Activated T-helper 1 cell treated with anti-CD3 and anti-CD28 coated beads, Interleukin-12 subunit alpha, Interleukin-12 subunit beta, Interleukin-2, Interleukin-4 antibody, amounts not matched to agents 30 ng/mL and 10 ng/mL and 1 ng/mL, durations not matched to agents 14 hours and 24 hours and 36 hours (primary cell): ENCODE measurements at places on chromosomes 6 and 20. TPM values are rescaled to one million over a fixed set of nuclear protein-coding genes. Genes with fewer than 3 reads are reported as not detected.

The ANGPT4 gene
- total RNA-seq, result not detected in 2 replicates

The RAET1L gene
- total RNA-seq, result not detected in 2 replicates

The LY86 gene
- total RNA-seq, result 1.1 and 1.2 TPM in 2 replicates

DNA sequence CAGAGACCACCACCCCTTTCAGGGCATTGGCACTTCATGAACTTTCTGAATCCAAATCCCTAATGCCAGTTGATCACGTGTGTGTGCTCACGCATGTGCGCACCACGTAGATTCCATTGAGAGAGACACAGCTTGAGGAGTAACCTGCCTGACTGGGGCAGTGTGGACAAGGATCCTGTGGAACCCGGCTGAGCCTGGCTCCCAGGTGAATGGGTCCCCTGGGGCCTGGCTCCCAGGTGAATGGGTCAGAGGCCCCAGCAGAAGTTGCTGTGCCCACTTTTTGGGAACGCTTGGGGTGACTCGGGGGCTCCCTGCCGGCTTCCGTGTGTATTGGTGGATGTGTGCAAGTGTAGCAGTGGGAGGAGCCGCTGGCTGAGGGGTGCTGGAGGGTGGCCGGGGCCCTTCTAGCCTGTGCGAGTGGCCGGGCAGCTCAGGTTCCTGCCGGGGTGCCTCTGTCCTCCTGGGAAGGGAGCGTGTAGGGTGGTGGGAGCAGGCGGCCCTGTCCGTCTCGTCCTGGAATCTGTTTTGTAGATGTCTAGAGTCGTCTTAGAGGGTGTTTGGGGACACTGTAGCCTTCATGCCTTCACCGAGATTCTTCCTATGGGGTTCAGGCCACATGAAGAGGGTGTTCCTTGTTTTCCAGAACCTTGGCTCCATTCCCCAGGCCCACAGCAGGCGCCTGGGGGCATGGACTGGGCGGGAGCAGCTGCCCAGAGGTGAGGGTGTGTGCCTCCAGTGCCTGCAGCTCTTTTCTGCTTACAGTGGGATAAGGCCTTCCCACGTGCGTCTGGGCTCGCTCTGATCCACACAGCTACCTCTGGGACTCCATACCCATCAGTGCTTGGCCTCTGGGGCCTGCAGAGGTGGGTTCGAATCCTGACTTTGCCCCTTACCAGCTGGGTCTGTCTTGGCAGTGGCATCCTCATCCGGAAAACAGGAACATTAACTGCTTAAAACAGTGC lies 3.2 kb downstream of the RBM38 start:
- no peak for DNase-seq

DNA sequence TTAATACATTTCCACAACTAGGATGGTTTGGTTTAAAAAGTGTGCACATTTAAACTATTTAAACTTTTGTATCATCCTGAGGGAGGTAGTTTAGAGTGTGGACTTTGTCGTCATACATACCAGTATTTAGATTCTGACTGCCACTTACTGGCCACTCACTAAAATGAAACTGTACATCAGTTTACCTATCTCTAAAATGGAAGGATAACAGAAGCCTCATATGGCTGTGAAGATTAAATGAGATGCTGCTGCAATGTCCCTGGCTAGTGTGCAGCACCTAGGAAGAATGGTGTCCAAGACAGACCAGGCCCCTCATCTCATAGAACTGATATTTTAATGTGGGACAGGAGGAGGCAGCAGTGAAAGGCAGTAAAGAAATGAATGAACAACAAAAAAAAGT lies 12.0 kb upstream of the PKIG start:
- DNase-seq, result no peak

DNA sequence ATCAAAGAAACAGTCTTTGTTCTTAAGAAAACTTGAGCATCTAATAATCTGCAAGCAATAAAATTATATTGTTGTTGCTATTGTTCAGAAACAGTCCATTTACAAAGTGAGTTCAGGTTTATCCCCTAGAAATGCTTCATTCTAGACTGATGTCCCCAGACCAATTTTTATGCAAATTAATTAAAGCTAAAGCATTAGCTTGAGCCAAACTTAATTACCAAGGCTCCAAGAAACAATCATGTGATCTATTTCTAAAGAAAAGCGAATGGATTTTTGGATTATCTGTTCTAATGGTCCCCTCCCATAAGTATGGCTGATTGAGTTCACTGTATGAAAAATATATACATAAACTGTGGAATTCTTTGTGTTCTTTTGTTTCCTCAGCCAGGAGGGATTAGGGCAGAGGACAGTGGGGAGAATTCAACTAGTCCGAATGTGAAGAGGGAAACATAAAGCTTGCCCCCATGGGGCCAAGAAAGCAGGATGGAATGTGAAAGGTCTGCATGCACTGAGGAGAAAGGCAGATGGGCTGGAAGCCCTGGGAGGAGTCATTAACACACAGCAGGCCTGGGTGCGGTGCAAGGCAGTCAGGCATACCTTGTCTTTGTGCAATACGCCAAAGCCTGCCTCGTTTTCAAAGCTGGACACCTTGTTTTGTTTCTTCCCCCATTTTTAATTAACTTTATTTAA lies 597.1 kb downstream of the KIF16B start:
- DNase-seq, result no peak

GRCh38 chr6:121330516-121330915 lies 3.8 kb downstream of the TBC1D32 start:
- no peak for DNase-seq

GRCh38 chr20:58260006-58260405 lies 31.6 kb upstream of the ANKRD60 start:
- DNase-seq, result no peak

- DNase-seq, result no peak
Measured at GRCh38 chr6:142412241-142412640, 110.4 kb downstream of the ADGRG6 start.

- DNase-seq, result no peak
Measured at GRCh38 chr6:37938909-37939308, 119.4 kb downstream of the ZFAND3 start.

DNA sequence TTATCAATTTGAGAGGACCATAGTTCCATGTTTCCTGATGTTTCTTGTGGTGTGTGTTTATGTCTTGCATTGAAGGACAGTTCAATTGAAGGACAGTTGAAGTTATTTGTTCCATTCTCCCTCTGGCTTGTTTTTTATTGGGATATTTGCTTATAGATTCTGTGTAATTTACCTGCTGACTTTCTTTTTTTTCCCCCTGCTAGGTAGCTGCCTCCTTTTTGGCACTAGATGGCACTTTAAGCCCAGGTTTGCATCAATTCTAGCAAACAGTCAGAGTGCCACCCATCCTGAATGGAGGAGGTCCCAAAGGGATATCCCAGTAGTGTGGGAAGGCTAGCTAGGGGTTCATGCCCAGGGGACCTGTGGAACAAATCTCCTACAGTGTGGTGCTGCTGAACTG lies 78.1 kb downstream of the CFAP61 start:
- no peak for DNase-seq

GRCh38 chr6:19413323-19413722 lies 423.8 kb upstream of the ID4 start:
- no peak for DNase-seq

DNA sequence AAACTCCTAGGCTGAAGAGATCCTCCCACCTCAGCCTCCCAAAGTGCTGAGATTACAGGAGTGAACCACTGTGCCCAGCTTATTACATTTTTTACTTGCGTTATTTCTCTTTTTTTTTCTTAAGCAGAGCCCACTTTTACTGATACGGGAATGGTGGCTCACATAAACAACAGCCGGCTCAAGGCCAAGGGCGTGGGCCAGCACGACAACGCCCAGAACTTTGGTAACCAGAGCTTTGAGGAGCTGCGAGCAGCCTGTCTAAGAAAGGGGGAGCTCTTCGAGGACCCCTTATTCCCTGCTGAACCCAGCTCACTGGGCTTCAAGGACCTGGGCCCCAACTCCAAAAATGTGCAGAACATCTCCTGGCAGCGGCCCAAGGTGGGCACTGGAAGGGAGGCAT lies 10.5 kb downstream of the CAPN11 start:
- DNase-seq, result no peak
